Astrocyte (in vitro differentiated cells and primary cell): ENCODE measurements at places on chromosomes 5 and 9.

DNA sequence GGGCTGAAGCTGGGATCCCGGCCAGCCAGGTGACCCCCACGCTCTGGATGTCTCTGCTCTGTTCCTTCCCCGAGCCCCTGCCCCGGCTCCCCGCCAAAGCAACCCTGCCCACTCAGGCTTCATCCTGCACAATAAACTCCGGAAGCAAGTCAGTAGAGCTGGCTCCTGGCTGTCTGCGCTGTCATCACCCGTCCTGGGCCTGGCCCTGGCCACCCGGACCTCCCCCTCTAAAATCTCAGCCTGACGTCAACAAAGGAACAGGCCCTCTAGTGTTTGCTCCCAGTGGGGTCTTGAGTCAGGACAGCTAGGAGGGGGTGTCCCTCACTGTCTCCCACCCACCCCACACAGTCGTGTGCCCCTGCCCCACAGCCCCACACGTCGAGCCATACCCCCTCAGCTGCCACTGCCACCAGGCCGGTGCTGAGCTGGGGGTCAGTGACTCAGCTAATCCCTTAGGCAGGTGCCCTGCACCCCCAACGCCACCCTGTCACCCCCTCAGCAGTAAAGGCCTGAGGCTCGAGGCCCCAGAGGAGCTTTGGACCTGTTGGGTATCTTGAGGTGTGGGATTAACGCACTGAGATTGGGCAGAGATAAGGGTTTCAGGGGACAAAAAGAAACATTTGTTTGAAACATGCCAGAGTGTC, 1.1 kb upstream of the LCNL1 start:
- DNase-seq = no peak

DNA sequence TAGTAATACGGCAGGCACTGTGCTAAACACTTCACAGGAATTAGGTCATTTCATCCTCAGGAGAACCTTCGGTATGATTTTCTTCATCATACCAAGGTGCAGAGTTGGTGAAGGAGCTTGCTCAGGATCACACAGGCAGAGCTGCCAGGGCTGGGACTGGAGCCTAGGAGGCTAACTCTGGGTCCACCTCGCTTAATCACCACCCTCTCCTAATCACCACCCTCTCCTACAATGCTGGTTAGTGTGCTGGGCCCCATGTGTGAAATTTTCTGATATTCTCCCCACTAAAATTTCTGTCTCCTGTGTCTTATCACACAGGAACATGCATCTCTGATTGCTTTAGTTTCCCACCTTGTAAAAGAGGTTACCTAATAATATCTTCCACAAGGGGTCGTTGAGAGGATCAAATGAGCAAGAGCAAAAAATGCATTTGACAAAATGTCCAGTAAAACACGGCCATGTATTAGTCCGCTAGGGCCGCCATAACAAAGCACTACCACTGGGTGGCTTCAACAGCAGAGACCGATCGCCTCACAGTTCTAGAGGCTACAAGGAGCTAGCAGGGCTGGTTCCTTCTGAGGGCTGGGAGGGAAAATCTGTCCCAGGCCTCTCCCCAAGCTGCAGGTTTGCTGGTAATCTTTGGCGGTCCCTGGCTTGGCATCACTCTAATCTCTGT, 128.2 kb upstream of the NFIB start:
- DNase-seq = no peak

DNA sequence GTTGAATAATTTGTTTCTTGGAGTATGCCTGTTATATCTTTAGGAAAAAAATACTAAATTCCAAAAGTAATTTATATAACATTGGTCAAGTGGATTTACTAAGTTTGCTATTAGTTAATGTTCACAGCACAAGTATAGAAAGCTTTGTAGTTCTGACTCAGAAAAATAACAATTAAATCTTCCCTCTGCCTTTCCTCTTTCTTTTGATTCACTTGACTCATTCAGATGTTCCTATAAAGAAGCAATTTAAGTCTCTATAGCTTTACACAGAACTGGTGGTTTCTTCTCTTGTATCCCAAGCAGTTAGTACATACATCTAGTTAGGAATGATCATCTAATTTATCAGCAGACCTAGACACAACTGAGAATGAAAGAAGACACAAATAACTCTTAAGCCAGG, 4.5 kb upstream of the CDC42SE2 start:
- DNase-seq = no peak

- no peak for DNase-seq
Observed at GRCh38 chr9:134835448-134835847, 45.2 kb upstream of the FCN2 start.

DNA sequence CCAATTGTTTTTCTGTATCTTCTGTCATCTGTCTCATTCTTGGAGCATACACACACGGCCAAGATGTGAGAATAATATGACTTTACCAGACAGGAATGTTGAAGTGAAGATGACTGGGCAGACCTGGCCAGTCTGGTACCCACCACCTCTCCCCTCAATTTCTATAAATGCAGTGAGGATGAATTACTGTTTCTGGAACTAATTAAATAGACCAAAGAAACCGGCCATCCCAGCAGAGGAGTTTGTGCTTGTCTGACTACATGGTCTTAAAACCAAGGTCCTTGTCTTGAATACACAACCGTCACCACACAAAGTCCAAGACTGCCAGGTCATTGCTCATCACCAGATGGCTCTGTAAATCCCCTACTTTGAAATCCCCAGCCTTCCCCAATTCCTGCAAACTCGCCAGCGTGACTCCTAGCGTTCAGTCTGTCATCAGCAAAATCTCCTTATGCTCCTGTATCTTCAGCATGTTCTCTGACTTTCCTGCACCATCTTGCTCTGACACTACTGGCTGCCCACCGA, 147.2 kb downstream of the PDE4D start:
- DNase-seq = peak; percentile 81

- no peak for DNase-seq
Observed at GRCh38 chr5:67817652-67818051, 397.9 kb upstream of the PIK3R1 start.

DNA sequence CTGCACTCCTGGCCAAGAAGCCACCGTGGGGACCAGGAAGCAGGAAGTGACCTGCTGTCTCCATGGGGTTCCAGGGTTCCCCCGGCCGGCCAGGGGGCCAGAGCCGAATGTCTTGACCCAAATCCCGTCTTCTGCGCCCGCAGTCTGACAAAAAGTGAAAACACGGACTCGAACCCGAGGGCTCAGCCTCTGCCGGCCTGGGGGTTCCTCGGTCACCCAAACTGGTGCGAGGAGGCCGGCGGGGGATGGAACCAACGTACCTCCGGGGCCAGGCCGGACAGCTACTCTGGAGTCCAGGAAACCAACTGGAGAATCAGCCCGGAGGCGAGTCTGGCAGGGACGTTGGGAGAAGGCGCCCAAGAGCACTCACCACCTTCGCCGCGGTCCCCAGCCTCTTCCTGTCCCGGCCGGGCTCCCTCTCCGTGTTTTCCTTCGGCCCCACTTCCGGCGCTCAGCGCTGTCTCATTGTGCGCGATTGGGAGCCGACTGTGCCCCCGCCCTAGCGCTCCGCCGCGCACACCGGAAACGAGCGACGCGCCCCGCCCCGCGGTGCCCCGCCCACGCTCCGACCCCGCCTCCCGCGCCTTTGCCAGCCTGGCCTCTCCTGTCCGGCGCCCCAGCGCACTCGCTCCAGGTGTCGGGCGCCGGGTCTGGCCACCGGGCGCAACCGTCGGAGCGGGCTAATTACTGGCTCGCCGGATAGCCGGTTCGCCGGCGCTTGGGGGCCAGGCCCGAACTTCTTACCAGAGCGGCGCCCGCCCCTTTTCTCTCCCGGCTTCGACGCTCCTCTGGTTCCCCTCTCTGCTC, at the start of gene TUT7:
TSS of gene TUT7 (minus strand) at position 400 of the 807 bp plus-strand sequence. CDS start 1,211 bp downstream, outside the sequence.
- peak; percentile 93 for DNase-seq

DNA sequence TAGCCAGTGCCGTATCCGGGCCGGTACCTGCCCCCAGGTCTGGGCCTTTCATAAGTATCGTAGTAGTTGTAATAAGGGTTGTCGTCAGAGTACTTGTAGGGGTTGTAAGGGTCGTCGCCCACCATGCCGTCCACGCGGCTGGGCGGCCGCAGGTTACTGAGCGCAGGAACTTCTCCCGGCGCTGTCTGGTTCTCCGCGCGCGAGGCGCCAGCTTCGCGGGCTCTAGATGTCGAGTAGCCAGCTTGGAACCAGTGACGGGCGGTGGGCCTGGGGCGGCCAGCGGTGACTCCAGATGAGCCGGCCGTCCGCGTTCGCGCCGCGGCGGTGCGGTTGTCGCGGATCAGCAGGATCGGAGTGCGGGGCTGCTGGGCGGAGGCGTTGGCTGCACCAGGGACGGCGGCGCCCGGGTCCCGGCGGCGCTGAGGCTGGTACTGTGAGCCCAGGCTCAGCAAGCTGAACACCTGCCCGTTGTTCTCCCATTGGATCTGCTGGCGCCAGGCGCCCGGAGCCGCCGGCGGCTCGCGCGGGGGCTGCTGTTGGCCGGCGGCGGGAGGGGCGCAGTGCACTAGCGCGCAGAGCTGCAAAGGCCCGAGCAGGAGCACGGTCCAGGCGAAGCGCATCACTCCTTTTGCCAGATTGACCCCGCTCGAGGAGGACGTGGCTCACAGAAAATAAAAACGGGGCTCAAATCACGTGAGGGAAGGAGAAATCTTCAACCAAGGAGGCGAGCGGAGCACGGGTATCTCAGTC, 518 bp downstream of the LOX start:
- DNase-seq = no peak

- no peak for DNase-seq
Observed at GRCh38 chr9:36136272-36136893, at the start of gene GLIPR2. TSS of gene GLIPR2 (plus strand) at chr9:36136733. CDS start at chr9:36136779, 46 bp downstream.

- no peak for DNase-seq
Observed at GRCh38 chr9:1096155-1096964, 46.2 kb downstream of the DMRT2 start.

DNA sequence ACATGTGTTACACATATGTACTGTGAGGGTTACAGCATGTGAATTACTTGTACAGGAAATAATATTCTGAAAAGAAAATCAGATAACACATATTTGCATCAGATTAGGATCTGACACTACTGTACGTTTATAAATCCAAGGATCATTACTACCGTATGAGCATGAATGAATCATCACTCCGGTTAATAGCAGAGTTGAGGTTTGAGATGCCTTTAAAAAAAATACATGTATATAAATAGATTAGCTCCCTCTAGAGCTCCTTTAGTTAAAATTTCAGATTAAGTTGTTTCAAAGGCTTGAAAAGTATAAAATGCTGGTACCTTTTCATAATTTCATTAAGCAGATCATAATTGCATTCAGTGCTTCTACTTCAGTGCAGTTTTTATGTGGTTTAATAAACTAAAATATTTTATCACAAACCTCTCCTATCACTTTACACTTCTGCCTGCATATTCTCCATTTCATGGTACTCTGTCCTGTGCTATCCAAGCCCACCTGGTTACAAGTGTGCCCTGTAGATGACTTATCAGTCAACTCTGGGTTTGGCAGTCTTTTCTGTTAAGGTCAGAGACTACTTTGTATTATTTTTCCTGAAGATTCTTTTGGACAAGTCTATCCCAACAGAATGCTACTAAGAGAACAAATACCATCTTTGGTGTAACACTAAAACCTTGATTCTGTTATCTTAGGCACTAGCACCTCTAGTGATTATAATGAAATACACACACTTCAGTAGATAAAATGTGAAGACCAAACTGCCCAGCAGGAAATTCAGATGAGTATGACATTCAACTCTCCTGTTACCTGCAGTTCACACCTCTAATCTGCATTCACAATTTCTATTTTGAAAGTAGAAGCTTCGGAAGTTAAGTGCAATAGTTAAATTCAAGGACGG, 48.0 kb upstream of the POU5F2 start:
- DNase-seq = peak; percentile 82

DNA sequence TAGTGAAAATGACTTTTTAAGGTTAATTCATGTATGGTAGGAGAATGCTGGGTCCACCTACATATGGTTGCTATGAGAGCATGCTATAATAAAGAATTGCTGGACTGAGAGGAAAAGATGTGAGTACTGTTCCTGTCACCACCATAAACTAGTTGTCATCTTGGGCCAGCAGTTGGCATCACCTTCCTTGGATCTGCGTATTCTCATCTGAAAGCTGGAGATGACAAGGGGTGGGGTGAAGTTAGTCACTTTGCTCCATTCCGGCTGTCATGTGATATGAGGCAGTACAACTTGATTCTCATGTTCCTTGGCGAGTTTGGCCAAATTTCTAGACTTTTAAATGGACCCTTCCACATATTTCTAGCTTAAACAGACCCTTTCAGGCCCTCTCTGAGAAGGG, 33.3 kb downstream of the PIP5K1B start:
- no peak for DNase-seq

- peak; percentile 79 for DNase-seq
Observed at GRCh38 chr5:145856285-145856818, 16.5 kb downstream of the GRXCR2 start.

- DNase-seq = peak; percentile 13
Observed at GRCh38 chr5:61732369-61732768, 400.3 kb downstream of the ZSWIM6 start.

DNA sequence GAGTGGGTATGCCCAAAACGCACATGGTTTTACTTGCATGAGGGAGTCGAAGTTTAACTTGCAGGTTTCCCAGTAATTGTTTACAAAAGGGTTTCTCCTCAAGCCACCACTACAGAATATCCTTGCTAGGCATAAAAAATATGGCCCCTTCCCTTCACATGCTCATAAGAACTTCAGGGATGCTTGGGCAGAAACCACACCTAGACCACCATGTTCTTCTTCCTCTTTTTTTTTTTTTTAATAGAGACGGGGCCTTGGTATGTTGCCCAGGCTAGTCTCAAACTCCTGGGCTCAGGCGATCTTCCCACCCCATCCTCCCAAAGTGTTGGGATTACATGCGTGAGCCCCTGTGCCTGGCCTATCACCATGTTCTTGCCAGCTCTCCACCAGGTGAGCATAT, 18.6 kb upstream of the PLIN2 start:
- no peak for DNase-seq

GRCh38 chr5:31470608-31471007, 61.3 kb downstream of the DROSHA start:
- DNase-seq = peak; percentile 56

- DNase-seq = peak; percentile 8
Observed at GRCh38 chr5:126778675-126779403, 1.9 kb downstream of the LMNB1 start.
